ENCODE measurements at places on chromosomes 3 and 15.
A peak's percentile ranks its signal among the peaks of the same experiment; 100 is the strongest.

DNA sequence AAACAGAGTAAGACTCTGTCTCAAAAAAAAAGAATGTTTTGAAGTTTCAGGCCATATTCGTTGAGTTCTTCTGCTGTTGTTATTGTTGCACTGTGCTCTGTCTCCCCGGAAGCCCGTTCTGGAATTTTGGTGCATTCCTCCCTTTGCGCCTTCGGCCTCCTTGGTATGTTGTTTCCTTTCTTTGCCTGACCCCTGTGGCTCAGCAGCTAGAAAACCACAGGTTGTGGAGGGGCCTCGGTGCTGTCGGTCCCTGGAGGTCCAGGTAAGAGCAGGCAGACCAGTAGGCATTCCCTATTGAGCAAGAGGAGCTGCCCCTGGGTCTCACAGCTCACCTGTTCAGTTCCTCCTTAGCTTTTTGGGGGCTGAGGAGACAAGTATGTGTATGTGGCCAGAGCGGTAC is 51.0 kb upstream of the DLG1 start:
- DNase-seq: no peak

- DNase-seq: no peak
These were observed 303.9 kb upstream of the SLCO3A1 start for GRCh38 chr15:91549581-91549980.

DNA sequence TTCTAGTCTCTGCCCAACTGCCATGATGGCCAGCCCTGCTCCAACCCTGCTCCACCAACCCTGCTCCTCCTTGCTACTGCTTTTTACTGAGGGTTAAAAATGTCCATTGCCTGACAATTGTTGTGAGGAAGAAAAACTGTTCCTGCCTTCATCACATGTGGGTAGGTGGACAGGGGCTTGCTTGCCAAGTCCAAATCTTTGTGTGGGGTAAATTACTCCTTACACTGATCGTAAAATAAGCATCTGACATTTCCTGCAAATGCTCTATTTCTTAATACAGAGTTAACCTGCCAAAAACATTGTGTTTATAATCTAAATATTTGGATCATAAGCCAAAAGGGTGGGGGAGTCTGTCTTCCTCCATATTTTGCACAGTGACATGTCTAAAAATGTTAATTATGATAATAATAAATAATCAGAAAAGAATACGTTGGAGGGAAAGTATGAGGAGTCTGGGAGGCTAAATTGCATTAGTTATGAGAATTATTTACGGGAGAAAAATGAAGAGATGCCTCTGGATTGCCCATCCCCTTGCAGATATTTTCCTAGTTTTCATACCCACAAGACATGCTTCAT is 242.5 kb upstream of the TBL1XR1 start:
- no peak for DNase-seq

GRCh38 chr15:94294556-94294955 is 63.2 kb downstream of the MCTP2 start:
- no peak for DNase-seq

- no peak for DNase-seq
These were observed 250.6 kb downstream of the RYR3 start for GRCh38 chr15:33561407-33561806.

- no peak for DNase-seq
These were observed 15.6 kb downstream of the HERC1 start for GRCh38 chr15:63818191-63818590.

DNA sequence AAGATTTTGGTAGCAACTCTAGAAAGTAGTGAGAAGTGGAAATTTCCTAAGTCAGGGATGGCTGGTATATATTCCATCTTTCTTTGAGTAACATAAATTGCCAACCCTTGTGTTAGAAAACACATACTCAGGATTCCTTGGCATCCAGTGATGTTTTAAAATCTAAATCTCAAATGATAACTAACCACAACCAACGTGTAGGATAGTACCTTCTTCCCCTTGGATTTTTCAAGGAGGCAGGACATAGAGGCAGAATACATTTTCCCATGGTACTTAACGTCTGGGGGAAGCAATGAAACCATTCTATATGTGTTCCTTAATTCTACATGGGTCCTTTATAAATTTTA is 93.4 kb downstream of the WDR76 start:
- DNase-seq: no peak

- DNase-seq: no peak
These were observed 387 bp upstream of the VPS33B start for GRCh38 chr15:91022832-91023129.

GRCh38 chr3:27726240-27726639 is 4.1 kb upstream of the EOMES start:
- DNase-seq: no peak

- no peak for DNase-seq
These were observed 51.8 kb downstream of the SLC12A8 start for GRCh38 chr3:125160606-125161371.

- DNase-seq: no peak
These were observed 132.2 kb downstream of the GREM1 start for GRCh38 chr15:32849769-32850668.

- DNase-seq: no peak
These were observed 17.1 kb downstream of the CACNA2D2 start for GRCh38 chr3:50486219-50486888.

DNA sequence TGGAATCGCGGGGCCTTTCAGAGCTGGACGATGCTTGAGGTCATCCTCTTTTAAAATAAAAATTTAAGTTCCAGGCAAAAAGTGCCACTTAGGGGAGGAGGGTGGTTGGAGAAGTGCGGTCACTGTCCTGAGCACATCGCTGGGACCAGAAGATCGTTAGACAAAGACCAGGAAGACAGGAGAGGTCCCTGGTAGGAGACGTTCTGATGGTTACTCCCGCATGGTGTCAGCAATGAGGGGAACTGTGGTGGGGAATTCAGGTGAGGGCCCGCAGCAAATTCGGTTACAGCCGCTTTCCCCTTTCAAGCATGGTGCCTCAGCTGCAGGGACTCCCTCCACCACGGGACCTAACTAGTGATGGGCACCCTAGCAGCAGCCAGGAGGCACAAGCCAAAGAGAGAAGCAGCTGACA is 1.0 kb upstream of the ISY1 start:
- DNase-seq: peak; percentile 43

DNA sequence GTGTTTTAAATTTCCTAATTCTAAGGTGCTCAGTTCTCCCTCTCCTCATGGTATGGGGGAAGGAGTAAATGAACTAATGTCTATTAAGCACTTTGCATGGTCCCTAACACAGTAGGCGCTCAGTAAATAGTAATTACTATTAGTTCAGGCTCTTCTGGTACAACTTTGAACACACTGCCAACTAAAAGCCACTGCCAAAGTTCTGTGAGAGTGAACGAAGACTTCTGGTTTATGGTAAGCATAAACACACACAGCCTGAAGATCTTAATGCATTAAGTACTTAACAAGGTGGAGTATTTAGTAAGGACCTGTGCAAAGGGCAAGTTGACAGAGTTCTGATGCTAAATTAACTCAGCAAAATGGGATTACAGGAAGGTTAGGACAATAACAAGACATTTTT is 24.7 kb downstream of the RARB start:
- no peak for DNase-seq

DNA sequence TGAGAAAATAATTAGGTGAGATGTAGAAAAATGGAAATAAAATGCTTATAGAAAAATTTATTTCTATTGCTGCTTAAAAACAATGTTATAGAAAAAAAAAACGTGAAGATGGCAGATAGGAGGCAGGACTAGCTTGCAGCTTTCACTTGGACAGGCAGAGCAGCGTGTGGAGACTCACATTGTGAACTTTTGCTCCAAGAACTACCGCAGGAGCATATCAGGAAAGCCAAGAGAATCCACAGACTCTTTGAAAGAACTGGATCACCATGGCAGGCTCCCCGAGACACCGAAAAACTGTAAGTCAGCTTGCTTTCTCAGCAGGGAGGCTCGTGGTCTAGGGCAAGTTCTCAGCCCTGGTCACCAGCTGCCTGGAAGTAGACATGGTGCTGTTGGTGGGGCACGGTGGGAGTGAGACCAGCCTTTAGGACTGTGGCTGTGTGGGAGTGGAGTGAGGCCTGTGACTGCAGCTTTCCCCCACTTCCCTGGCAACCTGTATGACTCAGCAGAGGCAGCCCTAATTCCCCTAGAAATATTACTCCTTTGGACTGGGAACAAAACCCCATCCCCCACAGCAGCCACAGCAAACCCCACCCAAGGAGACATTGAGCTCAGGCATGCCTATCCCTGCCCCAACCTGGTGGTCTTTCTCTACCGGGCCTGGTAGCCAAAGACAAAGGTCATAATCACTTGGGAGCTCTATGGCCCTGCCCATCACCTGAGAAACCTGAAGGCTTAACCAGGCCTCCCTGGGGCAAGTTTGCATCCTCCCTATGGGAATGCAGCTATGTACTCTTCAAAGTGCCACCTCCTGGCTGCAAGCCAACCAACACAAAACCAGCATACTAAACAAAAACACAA is 22.8 kb downstream of the STRIT1 start:
- no peak for DNase-seq

DNA sequence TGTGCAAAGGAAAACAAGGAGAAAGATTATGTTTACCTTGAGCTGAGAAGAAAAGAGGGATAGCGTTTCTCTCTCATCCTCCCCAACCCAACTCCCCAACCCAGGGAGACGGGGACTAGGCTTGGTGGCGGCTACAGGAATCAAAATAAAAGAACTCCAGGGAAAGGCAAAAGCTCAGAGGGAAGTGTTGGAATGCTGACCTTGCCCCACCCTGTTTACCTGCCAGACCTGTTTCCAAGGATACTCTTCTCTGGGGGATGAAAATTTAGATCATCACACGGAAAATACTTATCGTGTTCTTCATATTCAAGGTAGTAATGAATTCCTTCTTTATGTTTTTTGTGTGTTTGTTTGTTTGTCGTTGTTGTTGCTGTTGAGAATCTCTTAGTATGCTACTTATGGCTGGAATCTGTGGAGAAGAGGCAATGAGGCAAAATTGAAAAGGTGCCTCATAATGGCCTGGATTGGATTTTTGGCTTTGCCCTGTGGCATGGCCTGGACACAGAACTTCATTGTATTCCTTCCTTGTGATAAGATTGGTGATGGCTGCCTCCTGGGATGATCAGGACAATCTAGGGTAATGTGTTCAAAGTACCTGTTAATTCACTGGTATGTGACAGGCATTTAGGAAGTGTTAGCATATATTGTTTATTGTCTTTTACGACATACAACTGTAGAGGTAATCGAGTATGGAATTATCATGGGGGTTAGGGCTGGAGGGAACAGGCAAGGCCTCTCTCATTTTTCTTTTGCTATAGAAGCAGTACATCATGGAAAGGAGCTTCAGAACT is 11.1 kb upstream of the TPRG1 start:
- no peak for DNase-seq
